ENCODE measurements at places on chromosomes 7 and 10.

GRCh38 chr7:99365318-99366141 is 9.0 kb upstream of the ARPC1B start:
- DNase-seq = peak; percentile 25

- no peak for DNase-seq
Measured at GRCh38 chr7:78620920-78621319, 822.3 kb downstream of the PHTF2 start.

DNA sequence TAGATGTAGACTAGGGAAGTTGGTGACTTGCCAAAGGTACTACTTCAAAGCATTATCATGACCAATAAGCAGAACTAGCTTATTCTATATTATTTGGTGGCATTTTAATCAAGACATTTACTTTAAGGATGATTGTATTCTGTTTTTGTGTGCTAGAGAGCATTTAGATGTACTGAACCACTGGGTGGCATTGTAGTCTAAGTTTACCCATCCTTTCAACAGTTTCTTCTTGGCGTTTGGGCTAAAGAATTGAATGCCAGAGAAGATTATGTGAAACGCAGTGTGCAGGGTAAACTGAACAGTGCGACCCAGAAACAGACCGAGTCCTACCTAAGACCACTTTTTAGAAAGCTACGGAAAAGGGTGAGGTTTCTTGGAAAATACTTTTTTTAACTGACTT is 26.8 kb downstream of the PRPF18 start:
- DNase-seq = no peak

DNA sequence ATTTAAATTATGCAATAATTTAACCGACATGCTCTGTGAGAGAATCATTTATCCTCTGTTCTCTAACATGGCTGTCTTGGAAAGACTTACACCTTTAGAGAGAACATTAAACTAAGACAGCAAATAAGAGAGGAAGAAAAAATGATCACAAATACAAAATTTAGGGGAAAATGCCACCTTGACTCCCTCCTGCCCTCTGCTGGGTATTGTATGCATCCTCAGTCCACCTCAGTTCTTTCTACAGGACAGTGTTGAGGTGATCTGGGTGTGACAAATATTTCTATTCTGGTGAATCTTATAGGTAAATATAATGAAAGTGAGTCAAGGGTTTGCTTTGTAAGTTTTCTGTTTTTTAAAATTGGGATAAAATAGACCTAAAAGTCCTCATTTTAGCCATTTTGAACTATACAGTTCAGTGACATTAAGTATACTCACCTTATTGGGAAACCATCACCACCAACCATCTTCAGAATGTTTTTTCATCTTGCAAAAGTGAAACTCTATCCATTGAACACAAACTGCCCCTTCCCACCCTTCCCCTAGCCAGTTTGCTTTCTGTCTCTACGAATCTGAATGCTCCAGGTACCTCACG is 61.5 kb upstream of the ELMO1 start:
- no peak for DNase-seq

DNA sequence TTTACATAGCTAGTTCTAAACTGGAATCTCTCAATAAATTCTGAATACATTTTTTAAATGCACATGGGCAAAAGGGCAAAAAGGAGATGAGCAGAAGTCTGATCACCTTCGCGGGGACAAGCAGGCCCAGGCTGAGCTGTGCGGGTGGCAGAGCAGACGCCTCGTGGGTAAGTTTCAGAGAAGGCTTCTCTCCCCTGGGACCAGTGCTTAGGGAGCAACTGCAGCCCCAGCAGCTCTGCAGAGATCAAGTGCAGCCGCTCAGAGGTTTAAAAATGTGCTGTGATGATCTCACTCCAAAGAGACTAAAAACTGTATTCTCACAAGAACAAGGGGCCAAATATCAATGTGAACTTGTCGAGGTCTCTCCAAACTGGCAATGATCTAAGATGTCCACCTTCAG is 264.3 kb upstream of the RNF32 start:
- DNase-seq = no peak

Measured in SHP77 (cell line).